ENCODE measurements at places on chromosomes 12 and 14. TPM values are rescaled to one million over a fixed set of nuclear protein-coding genes. Genes with fewer than 3 reads are reported as not detected.

The TMEM132D gene
- not detected for polyA plus RNA-seq

DNA sequence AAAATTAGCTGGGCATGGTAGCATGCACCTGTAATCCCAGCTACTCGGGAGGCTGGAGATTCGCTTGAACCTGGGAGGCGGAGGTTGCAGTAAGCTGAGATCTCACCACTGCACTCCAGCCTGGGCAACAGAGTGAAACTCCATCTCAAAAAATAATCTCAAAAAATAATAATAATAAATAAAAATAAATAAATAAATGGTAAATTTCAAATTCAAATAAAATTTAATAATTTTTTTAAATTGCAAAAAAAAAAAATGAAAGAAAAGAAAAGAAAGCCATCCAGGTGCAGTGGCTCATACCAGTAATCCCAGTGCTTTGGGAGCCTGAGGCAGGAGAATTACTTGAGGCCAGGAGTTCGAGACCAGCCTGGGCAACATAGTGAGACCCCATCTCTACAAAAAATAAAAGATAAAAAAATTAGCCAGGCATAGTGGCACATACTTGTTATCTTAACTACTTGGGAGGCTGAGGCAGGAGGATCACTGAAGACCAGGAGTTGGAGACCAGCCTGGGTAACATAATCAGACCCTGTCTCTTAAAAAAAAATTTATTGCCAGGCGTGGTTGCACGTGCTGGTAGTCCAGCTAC, 36.4 kb downstream of the ALDH2 start:
- DNase-seq = no peak

- DNase-seq = no peak
Measured at GRCh38 chr12:9184276-9184675, 23.9 kb downstream of the PZP start.

The LGMN gene
- 70.4 TPM for polyA plus RNA-seq

The HCAR2 gene
- polyA plus RNA-seq = 0.07 TPM

- DNase-seq = no peak
Measured at GRCh38 chr12:79643821-79644220, 46.9 kb downstream of the PAWR start.

- no peak for DNase-seq
Measured at GRCh38 chr12:98918176-98918863, 273.2 kb downstream of the APAF1 start.

- no peak for DNase-seq
Measured at GRCh38 chr12:39037115-39037514, 131.7 kb upstream of the CPNE8 start.

DNA sequence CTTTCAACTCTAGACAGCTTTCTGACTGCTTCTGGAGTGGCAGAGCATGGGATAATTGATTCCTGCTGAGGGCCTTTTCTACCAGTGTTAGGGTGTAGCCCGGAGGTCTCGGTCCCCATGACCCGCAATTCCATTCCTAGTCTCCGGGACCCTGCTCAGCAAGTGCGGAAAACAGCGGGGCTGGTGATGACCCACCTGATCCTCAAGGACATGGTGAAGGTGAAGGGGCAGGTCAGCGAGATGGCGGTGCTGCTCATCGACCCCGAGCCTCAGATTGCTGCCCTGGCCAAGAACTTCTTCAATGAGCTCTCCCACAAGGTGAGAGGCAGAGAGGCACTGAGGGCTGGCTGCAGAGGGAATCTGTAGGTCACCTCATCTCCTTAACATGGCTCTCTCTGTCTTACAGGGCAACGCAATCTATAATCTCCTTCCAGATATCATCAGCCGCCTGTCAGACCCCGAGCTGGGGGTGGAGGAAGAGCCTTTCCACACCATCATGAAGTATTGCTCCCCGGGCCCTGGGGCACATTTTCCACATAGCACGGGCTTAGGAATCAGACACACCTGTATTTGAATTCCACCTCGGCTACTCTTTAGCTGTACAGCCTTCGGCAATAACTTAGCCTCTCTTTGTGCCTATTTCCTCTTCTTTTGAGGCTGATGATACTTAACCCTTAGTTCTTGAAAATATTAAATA, 5.6 kb upstream of the GAPDH start:
- no peak for DNase-seq

- DNase-seq = no peak
Measured at GRCh38 chr14:90731487-90731886, 84.7 kb downstream of the TTC7B start.

The CCDC197 gene
- not detected for polyA plus RNA-seq

- no peak for DNase-seq
Measured at GRCh38 chr14:103453791-103454190, 68.6 kb downstream of the MARK3 start.
